ENCODE measurements at places on chromosomes 5 and 9. TPM values are rescaled to one million over a fixed set of nuclear protein-coding genes. Genes with fewer than 3 reads are reported as not detected.

OSTF1 gene
- total RNA-seq, result 5.0 TPM

IL9 gene
- not detected for total RNA-seq

PLAA gene
- 34.7 TPM for total RNA-seq

CFAP90 gene
- 0.92 TPM for total RNA-seq

PCDHGB3 gene
- total RNA-seq, result 2.3 TPM

SPINK4 gene
- total RNA-seq, result not detected

EIF4EBP3 gene
- 2.1 TPM for total RNA-seq

LECT2 gene
- total RNA-seq, result not detected

TMEM215 gene
- total RNA-seq, result not detected

PCDHB15 gene
- total RNA-seq, result 0.60 TPM

STOM gene
- total RNA-seq, result 2.3 TPM

DNA sequence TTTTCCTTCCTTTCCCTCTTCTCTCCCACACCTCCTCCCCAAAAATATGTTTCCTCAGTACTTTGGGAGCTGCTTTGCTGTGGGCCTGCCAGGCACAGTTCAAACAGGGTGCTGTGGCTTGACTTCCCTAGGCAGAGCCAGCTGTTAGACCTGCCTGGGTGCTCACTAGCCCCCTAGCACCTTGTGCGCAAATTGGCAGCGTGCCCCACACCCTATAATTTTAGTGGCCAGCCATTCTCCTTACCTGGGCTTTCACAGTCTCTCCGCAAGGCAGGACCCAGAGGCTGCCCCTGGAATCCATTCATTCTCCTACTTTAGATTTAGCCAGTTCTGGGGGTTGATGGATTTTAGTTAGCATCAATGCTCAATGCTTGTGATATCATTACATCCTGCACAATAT lies 72.3 kb downstream of the ANGPTL2 start:
- no peak for ATAC-seq

DNA sequence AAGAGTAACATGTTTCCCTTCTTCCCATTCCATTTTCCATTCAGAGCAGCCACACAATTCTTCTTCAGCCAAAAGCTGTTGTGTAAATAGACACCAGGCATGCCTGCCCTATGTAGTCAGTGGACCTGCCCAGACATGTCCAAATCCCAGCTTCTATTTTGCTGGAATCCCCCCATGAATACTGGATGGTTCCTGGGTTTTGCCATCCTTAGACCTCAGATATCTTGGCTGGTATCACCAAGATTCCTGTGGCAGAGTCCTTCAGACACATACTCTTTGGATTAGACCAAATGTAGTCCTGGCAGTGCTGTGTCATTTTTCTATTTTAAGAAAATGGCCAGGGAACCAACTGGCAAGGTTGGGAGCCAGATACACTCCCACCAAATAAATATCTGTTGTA lies 10.3 kb downstream of the FST start:
- no peak for ATAC-seq

DNA sequence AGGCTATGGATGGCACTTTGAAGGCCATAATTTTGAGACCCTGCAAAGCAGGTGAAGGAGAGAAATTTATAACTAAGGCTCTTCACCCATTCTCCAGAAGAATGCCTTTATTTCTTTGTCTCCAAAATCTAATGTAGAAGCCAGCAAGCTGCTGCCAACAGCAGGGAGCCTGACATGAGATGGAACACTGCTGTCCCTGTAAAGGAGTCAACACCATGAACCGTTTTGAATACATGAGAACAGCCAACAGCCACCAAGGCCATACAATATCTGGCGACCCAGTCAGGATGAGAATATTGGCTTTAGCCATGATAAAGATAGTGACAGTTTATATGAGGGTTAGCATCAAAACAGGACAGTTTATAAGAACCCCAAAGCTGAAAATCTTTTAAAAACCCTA lies 121.2 kb upstream of the LIFR start:
- ATAC-seq, result no peak

GRCh38 chr9:74783408-74783807 lies 104.3 kb downstream of the TRPM6 start:
- ATAC-seq, result no peak

DNA sequence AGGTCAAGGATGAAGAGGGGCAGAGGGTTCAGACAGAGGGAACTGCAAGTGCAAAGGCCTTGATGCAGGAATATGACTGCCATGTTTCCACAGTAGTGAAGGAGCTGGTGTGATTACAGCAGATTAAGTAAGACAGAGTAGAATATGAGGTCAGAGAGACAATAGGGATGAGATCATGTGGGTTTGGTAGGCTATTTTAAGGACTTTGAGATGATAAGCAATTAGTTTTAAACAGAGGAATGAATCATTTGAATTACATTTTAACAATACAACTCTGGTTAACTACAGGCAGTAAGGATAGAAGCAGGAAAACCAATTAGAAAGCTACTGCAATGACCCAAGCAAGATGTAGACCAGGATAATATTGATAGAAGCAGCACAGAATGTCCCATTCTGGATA lies 7.7 kb downstream of the CENPK start:
- ATAC-seq, result peak; percentile 68

GRCh38 chr5:15577132-15577531 lies 77.2 kb downstream of the FBXL7 start:
- ATAC-seq, result no peak

DNA sequence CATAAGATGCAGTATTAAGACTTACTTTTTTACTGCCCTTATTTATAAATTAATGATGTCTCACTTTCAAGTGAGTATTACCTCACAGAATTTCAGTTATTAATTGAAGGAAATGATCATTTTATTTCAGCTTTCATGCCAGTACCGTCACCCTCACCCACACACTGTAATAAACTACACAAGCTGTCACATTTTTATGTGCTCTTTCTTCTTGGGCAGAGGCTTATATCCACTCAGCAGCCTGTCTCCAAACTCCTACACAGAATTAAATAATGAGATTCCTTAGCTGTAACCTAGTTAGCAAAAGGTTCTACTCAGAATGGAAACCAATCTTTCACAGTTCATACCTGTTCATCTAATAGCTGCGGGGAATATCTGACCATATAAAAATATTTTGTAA lies 1915.8 kb upstream of the CDH6 start:
- no peak for ATAC-seq

GRCh38 chr5:138900281-138900965 lies 25.3 kb upstream of the LRRTM2 start:
- no peak for ATAC-seq

DNA sequence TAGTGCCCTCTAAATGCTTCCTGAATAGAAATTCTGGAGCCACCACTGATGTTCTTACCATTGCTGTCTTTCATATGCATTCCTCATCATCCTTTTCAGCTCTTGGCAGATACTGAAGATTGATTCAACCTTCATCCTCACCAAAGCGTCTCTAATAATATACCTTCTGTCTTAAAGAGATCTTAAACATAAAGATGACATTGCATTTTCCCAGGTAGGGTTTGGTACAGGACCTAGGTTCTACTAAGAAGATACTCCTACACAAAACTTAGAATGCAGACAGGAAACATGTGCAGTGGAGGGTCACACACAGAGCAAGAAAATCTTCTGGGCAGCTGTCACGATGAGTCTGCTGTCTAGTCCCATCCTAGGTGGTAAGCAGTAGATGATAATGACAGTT lies 41.0 kb upstream of the RPS23 start:
- no peak for ATAC-seq

DNA sequence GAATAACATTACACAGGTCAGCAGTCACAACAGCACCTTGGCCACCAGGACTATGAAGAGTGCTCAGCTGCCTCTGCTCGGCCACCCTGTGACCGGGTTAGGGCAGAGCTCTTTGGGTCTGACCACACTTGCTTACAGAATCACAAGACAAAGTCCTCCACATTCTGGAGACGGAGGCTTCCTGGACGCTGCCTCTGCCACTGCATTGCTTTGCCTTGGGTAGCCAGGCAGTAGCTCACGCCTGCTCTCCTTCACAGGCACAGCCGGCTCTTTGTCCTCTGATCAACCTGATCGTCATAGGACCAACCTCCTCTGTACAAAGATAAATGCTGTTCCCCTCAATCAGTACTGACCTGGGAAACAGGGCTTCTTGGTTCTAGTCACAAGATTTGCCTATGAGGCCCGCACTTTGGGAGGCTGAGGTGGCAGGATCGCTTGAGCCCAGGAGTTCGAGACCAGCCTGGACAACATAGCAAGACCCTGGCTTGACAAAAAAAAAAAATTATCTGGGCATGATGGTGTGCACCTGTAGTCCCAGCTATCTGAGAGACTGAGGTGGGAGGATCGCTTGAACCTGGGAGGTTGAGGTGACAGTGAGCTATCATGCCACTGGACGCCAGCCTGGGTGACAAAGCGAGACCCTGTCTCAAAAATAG lies 128.4 kb upstream of the IER5L start:
- ATAC-seq, result no peak

- no peak for ATAC-seq
Measured at GRCh38 chr5:176742246-176743105, 67.9 kb upstream of the UNC5A start.

GRCh38 chr9:93185266-93186214 lies 1.6 kb downstream of the WNK2 start:
- ATAC-seq, result peak; percentile 5

- peak; percentile 45 for ATAC-seq
Measured at GRCh38 chr5:135230251-135230925, 168.6 kb downstream of the MACROH2A1 start.

GRCh38 chr9:5512658-5513452 lies 2.5 kb downstream of the PDCD1LG2 start:
- ATAC-seq, result no peak

DNA sequence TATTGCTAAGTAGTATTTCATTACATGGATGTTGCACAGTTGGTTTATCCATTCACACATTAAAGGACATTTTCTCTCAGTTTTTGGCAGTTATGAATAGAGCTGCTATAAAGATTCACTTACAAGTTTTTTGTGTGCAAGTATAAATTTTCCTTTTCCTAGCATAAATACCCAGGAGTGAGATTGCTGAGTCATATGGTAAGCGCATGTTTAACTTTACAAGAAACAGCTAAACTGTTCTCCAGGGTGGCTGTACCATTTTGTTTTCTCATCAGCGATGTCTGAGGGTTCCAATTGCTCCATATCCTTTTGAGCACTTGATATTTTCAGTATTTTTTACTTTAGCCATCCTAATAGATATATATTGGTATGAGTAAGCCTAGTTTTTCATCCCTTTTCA lies 16.4 kb upstream of the ABCA1 start:
- no peak for ATAC-seq

- ATAC-seq, result no peak
Measured at GRCh38 chr9:16817002-16817401, 53.5 kb downstream of the BNC2 start.

GRCh38 chr5:20331826-20332225 lies 343.8 kb upstream of the CDH18 start:
- ATAC-seq, result no peak

- no peak for ATAC-seq
Measured at GRCh38 chr5:95110118-95110517, 174.8 kb downstream of the MCTP1 start.

DNA sequence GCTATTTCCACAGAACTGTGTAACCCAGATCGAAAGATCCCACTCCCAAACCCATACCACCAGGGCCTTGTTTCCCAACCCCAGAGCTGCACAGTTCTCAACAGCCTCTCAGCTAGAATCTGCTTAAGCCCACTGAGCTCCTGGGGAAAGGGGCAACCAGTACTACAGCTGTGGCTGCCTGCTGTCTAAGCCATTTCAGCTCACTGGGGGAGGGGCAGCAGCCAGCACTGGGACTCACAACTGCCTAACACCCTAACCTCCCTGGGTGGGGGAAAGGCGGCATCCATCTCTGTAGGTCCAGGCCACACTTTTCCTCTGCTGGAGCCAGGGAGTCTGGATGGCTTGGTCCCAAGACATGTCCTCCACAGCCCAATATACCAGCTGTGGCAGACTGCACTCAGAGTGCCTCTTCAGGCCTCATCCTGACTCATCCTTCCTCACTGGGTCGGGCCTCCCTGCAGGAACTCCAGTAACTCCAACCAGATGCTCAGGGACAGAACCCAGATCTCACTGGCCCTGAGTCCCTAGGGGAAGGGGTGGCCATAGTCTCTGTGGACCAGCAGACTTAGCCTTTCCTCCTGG lies 241.4 kb downstream of the HINT1 start:
- ATAC-seq, result no peak

DNA sequence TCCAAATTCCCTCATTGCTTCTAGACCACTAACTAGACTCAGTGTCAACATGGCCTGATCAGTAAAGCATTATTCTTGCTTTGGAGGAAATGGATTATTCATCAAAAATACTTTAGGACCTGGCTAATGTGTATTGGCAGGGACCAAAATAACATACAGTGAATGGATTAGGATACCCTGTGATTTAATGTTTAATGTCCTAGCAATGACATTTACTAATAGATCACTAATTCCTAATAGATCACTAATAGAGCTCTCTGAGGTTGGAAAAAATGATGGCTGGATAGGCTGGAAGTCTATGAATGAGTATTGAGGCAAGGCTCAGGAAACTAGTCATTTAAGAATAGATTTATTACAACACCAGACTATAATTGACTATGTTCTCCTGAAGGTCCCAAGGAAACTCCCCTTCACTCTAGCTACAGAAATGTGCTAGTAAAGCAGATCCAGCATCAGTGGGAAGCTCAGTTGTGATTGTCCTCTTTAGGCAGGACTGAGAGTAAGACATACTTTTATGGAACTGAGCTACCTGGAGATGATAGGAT lies 46.1 kb upstream of the CHSY3 start:
- ATAC-seq, result no peak

DNA sequence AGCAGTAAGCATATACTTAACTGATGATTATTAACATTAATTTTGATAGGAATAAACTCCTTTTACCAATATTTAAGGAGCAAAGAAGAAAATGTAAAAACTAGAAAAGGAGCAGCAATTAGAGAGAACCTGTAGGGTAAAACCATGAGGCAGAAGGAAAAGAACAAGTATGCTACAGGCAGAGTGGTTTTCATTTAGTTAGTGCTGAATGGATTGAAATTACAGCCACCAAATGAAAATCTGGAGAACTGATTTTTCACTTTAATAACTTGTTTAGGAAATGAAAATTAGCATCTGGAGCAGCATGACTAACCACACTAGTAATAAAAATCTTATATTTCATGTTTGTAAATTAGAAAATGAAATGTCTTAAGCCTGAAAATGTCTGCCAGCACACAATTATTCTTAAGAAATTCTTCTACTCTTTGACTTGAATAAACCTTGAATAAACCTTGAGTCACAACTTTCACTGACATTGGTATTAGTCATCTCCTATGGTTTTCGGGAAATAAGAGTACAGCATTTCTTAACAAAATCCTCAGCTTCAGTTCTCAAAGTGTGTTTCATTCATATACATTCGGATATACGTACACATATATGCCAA lies 1504.9 kb upstream of the C9orf72 start:
- ATAC-seq, result no peak

All from motor neuron (in vitro differentiated cells).